H9 (cell line): ENCODE measurements at places on chromosomes 5 and 9.
A peak's percentile ranks its signal among the peaks of the same experiment; 100 is the strongest.

- no peaks in the 10 kb centered on the region for H3K36me3 ChIP-seq
- no peak overlapping the region for H3K4me3 ChIP-seq
- H3K27me3 ChIP-seq, result no peaks in the 10 kb centered on the region
- no peak for DNase-seq
- H3K4me1 ChIP-seq, result peaks cover 11% of the 10 kb centered on the region
Observed at GRCh38 chr9:124263800-124264426, 6.2 kb downstream of the NEK6 start.

DNA sequence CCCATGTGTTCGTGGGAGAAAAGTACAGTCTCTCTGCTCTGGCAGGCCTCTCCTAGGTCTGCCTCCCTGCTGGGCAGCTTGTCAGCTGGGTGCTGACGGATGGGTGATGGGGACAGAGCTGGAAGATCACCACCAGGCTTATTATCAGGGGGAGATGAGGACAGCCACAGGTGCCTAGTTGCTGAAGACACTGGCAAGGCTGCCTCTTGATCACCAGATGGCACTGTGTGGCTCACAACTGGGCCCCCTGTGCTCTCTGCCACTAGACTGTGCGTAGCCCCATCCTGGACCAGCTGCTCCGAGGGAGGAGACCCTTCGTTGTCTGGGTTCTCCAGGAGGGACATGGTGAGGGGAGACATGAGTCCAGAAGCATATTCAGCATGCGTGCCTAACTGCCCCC lies 73.0 kb downstream of the KIF24 start:
- peak; percentile 43 for DNase-seq
- H3K4me1 ChIP-seq, result no peaks in the 10 kb centered on the region
- H3K36me3 ChIP-seq, result peaks cover 5% of the 10 kb centered on the region
- H3K4me3 ChIP-seq, result no peak overlapping the region

- peak; percentile 56 for DNase-seq
- peak overlapping the region; percentile 49 for H3K4me3 ChIP-seq
- H3K36me3 ChIP-seq, result peaks cover 2% of the 10 kb centered on the region; the same call in 1 of the 3 replicates
- no peaks in the 10 kb centered on the region; the same call in 1 of the 2 replicates for H3K27me3 ChIP-seq
Observed at GRCh38 chr5:172683264-172683644, 42.2 kb downstream of the NEURL1B start.

GRCh38 chr5:92775711-92776615 lies 805.1 kb downstream of the NR2F1-AS1 start:
- DNase-seq, result no peak
- no peaks in the 10 kb centered on the region for H3K27me3 ChIP-seq
- H3K4me1 ChIP-seq, result no peaks in the 10 kb centered on the region; the same call in 1 of the 2 replicates
- no peak overlapping the region for H3K4me3 ChIP-seq
- no peaks in the 10 kb centered on the region for H3K36me3 ChIP-seq
- no peak overlapping the region for H3K27ac ChIP-seq

DNA sequence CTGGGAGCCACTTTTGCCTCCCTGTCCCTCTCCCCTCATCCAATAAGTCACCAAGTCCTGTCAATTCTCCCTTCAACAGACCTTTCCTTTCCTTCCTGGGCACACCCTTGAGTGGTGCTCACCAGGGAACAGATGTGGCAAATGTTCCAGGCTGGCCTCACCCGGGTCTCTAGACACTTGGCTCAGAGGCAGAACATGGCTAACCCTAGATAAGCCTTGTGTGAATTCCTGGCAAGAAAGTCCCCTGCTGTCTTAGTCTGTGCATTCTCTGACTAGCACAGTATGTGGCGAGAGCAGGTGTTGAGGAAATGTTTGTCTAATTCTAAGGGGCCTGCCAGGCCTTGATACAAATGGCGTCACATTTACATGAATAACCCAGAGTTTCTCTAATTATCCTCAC lies 41.2 kb upstream of the PTGS1 start:
- H3K4me3 ChIP-seq, result no peak overlapping the region
- DNase-seq, result no peak
- H3K27ac ChIP-seq, result no peak overlapping the region
- H3K4me1 ChIP-seq, result peaks cover 5% of the 10 kb centered on the region; the same call in 1 of the 2 replicates
- no peaks in the 10 kb centered on the region; the same call in 2 of the 3 replicates for H3K36me3 ChIP-seq
- H3K27me3 ChIP-seq, result no peaks in the 10 kb centered on the region

- no peak overlapping the region for H3K27ac ChIP-seq
- H3K4me3 ChIP-seq, result no peak overlapping the region
- DNase-seq, result no peak
- H3K27me3 ChIP-seq, result no peaks in the 10 kb centered on the region
Observed at GRCh38 chr9:20043461-20043860, 254.6 kb upstream of the SLC24A2 start.

DNA sequence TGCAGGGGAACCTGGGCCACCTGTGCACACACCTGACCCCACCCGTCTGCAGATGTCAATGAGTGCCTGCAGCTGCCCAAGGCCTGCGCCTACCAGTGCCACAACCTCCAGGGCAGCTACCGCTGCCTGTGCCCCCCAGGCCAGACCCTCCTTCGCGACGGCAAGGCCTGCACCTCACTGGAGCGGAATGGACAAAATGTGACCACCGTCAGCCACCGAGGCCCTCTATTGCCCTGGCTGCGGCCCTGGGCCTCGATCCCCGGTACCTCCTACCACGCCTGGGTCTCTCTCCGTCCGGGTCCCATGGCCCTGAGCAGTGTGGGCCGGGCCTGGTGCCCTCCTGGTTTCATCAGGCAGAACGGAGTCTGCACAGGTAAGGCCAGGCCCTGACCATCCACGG lies 14.5 kb upstream of the ASS1 start:
- H3K36me3 ChIP-seq, result 0 out of 2 replicates have a peak, but pooled peaks cover 2% of the 10 kb centered on the region
- no peaks in the 10 kb centered on the region; the same call in 1 of the 2 replicates for H3K27me3 ChIP-seq
- no peak for DNase-seq
- no peaks in the 10 kb centered on the region for H3K4me1 ChIP-seq

- H3K36me3 ChIP-seq, result no peaks in the 10 kb centered on the region
- H3K27ac ChIP-seq, result no peak overlapping the region
- DNase-seq, result no peak
- H3K27me3 ChIP-seq, result peaks cover 84% of the 10 kb centered on the region
Observed at GRCh38 chr9:93946338-93946712, 8.8 kb downstream of the BARX1 start.

- no peaks in the 10 kb centered on the region for H3K27me3 ChIP-seq
- no peak overlapping the region for H3K4me3 ChIP-seq
- no peak for DNase-seq
- H3K36me3 ChIP-seq, result peaks cover 5% of the 10 kb centered on the region; the same call in 1 of the 2 replicates
- no peaks in the 10 kb centered on the region for H3K4me1 ChIP-seq
Observed at GRCh38 chr5:40221796-40222195, 457.9 kb upstream of the PTGER4 start.

DNA sequence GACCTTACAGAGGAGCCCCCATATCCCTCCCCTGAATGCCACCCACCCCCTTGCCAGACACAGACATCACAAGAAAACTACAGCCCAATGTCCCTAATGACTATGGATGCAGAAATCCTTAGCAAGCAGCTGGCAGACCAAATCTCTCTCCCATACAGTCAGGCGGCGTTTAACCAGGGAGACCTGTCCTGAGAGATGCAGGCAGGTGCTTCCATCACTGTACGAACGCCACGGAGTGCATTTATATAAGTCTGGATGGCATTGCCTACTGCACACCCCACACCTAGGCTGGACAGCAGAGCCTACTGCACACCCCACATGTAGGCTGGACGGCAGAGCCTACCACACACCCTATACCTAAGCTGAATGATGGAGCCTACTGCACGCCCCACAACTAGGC lies 34.4 kb upstream of the SARDH start:
- no peak overlapping the region for H3K27ac ChIP-seq
- no peak for DNase-seq
- no peaks in the 10 kb centered on the region for H3K4me1 ChIP-seq
- no peak overlapping the region for H3K4me3 ChIP-seq
- H3K36me3 ChIP-seq, result peaks cover 20% of the 10 kb centered on the region

DNA sequence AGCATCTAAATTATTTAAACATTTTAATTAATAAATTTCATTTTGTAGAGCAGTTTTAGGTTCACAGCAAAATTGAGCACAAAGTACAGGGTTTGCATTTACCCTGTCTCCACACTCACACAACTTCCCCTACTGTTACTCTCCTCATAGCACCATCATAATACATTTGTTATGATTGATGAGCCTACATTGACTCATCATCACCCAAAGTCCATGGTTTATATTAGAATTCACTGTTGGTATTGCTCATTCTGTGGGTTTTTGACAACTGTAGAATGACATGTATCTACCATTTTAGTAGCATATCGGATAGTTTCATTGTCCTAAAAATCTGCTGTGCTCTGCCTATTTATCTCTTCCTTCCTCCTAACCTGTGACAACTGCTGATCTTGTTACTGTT lies 411.1 kb upstream of the MPDZ start:
- peaks cover 15% of the 10 kb centered on the region for H3K36me3 ChIP-seq
- no peak for DNase-seq
- no peak overlapping the region for H3K4me3 ChIP-seq
- H3K4me1 ChIP-seq, result 0 out of 2 replicates have a peak, but pooled peaks cover 3% of the 10 kb centered on the region
- H3K27me3 ChIP-seq, result no peaks in the 10 kb centered on the region

GRCh38 chr5:144177548-144177947 lies 6.9 kb downstream of the KCTD16 start:
- no peak overlapping the region for H3K27ac ChIP-seq
- no peak for DNase-seq
- H3K4me1 ChIP-seq, result no peaks in the 10 kb centered on the region
- no peaks in the 10 kb centered on the region for H3K27me3 ChIP-seq

DNA sequence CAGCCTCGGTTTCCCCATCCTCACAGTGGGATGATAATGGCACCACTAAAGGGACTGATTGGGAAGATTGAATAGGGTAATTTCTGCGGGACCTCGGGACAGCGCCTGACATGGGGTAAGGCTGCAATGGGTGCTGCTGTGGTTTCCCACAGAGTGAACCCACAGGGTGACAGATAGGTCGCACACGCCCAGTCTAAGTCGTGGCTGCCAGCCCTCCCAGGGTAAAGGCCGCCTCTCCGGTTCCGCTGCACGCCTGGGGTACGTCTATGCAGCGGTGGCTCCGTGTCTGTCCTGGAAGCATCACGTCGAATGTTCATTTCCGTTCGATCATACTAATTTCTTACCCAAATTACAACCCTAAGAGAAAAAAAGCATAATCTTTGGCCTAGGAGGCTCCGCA lies 631 bp downstream of the CFAP77 start:
- peaks cover 3% of the 10 kb centered on the region; the same call in 1 of the 2 replicates for H3K4me1 ChIP-seq
- peak overlapping the region; percentile 57 for H3K4me3 ChIP-seq
- H3K27ac ChIP-seq, result no peak overlapping the region
- H3K36me3 ChIP-seq, result no peaks in the 10 kb centered on the region
